ENCODE measurements at places on chromosomes 2 and 18. TPM values are rescaled to one million over a fixed set of nuclear protein-coding genes. Genes with fewer than 3 reads are reported as not detected.

GRCh38 chr2:103293067-103293741 lies 531.4 kb downstream of the TMEM182 start:
- no peak for DNase-seq

DNA sequence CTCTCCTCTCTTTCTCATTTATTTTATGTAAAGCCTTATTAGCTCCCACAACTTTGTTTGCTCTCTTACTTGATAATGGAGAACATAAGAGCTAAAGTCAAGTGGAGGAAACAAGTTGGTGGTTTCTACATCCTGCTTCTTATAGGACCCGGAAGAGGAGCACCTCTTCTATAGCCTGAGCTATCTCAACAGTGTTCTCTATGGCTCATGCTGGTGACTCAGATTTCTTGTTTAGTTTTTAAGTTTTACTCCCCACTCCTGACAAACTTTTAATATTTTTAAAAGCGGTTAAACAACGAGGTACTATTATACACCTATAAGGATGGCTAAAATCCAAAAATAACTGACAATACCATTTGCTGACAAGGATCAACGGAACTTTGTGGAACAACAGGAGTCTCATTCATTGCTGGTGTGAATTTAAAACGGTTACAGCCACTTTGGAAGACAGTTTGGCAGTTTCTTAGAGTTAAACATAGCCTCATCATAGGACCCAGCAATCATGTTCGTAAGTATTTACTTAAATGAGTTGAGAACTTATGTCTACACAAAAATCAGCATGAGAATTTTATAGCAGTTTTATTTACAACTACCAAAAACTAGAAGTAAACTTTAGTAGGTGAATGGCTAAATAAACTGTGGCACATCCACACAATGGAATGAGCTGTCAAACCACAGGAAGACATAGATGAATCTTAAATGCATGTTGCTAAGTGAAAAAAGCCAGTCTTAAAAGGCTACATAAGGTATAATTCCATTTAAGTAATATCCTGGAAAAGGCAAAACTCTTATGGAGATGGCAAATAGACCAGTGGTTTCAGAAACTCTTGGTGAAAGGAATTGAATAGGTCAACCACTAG lies 12.7 kb upstream of the CDC42EP3 start:
- no peak for DNase-seq

DNA sequence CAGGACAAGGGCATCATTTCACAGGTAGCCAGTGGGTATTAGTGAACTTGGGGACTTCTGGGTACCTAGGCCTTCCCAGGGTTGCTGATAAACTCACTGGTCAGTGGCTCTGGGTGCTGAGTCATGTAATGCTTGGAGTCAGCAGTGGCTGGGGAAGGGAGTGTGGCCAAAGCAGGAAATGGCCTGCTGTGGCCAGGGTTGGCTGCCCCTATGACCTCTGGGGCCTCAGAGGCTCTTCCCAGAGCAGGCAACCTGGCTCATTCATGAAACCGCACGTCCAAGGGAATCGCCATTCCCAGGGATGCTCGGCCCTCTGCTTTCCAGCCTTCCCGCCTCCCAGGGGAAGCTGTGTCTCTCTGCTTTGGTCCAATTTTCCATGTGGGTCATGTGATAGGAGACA lies 294.9 kb downstream of the DYSF start:
- no peak for DNase-seq

DNA sequence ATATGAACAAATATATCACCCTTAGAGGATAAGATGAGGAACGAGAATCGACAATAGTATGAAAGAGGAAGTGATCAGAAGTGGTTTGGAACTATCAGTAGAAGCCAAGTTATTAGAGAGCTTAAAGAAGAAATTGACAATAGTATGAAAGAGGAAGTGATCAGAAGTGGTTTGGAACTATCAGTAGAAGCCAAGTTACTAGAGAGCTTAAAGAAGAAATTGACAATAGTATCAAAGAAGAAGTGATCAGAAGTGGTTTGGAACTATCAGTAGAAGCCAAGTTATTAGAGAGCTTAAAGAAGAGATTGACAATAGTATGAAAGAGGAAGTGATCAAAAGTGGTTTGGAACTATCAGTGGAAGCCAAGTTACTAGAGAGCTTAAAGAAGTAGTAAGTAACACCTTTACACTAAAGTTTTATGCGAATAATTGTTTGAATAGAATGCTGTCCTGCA lies 175.5 kb downstream of the ZNF407 start:
- DNase-seq: no peak

DNA sequence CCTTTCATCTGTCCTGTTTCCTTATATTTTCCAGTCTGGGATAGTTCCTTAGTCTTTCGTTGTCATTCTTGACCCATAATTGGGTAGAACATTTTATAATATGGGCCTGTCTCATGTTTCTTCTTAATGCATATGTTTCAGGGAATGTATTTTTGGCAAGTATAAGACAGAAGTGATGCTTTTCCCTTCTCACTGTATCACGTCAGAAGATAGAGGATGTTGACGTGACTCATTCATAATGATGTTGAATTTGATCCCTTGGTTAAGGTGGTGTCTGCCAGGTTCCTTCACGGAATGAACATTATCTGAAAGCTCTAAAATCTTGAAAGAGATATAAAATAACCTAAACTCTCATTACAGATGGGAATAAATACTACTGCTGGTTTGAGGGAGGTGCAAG lies 18.8 kb downstream of the CDH7 start:
- no peak for DNase-seq

DNA sequence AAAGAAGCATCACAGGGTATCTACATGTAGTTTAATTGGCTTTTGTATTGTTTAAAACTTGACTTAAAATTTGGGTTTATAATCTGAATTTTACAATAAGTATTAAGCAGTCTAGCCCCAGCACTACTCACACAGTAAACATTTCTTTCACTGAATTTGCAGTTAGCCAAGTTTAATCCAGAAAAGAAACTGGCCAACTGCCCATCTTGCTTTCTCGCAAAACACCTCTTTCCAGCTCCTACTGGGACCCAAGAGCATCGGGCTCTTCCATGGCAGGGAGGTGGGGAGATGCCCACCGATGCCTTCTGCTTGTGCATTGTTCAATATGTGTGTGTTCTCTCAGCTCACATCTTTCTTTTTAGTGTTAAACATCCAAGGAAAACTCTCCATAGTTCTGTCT lies 212.8 kb upstream of the BOD1L2 start:
- no peak for DNase-seq

- DNase-seq: no peak
Observed at GRCh38 chr2:99648178-99648844, 158.5 kb upstream of the REV1 start.

- no peak for DNase-seq
Observed at GRCh38 chr2:3105814-3106569, 271.6 kb downstream of the EIPR1 start.

- no peak for DNase-seq
Observed at GRCh38 chr2:232211743-232212686, 166.5 kb upstream of the ALPP start.

DNA sequence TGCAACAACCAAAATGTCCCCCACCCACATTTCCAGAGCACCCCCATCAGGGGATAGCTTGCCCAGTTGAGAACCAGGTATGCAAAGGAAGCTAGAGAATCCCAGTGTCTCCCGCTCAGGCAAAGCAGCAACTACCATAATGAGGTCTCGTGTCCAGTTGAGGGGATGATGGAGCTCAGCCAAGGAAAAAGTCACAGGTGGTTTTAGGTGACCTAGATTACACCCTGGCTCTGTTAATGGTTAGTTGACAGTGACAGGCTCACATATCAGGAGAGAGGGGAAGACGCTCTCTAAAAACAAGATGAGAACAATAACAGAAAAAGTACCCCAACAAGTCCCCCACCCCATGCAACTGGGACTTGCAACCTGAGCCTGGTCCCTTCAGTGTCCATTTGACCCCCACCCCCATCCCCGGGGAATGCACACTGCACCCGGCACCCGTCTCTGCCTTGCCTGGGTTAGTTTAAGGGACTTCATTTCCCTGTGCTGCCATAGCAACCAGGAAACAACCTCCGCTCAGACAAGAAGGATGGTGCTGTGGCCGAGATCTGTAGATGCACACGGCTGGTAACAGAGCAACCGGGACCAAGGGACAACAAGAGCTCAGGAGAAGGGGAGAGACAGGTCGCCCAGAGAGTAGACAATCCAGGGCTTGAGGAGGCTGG lies at the start of gene KIAA2012:
Gene KIAA2012 (plus strand): TSS at position 519 of the 665 bp plus-strand sequence. CDS start 373 bp downstream, outside the sequence.
- no peak for DNase-seq

DNA sequence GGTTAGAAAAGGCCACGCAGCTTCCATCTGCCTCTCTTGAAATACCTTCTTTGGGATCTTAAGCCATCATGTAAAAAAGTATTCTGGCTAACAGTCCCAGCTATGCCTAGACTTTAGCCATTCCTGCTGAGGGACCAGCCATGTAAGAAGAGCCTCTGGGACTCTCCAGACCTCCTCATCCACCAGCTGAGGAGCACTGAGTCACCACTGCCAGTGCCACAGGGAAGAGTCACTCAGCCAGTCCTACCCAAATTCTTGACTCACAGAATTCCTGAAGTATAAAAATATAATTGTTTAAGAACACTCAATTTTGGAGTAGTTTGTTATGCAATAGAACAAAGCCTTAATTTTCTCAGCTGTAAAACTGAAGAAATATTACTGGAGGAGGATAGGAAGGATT lies 436.7 kb downstream of the ZEB2 start:
- DNase-seq: no peak

- DNase-seq: no peak
Observed at GRCh38 chr2:112345030-112346027, 69.9 kb downstream of the ZC3H6 start.

DNA sequence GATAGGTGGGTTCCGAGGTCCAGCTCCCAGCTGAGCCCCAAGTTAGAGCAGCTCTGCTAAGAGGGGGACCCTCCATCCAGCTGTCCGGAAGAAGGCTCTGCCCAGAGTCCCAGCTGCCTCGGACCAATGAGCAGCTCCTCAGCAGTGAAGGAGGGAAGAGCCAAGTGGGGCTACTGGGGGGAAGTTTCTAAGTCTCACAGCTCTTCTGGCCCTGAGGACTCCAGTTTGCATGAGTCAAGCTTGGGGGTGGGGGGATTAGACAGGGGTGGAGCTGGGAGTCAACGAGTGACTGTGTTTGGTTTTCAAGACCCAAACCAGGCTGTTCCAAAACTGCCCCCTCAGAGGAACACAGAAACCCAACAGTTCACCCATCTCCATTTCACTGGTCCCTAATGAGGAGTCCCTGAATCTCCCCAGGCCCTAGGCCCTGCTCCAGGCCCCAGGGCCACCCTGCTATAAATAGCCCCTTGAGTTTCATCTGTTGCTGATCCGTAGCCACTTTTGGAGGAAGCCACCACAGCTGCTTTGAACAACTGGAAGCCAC lies 100.9 kb downstream of the TNS1 start:
- no peak for DNase-seq

DNA sequence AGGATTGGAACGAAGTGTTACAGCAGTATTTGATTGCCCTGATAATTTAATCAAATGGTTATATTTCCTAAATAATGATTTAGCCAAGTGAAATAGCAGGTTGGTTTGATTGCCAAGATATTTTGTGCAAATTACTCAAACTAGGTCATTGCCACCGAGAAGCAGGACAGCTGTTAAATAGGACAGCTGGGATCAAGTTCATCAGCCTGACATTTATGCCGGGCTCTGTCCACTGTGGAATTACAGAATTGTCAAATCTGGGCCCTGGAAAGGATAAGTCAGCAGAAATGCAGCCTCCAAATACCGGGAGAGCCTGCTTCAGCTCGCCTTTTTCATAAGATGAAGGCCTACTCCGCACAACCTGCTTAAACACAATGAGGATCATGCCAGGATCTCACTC lies 73.9 kb upstream of the RPL31 start:
- DNase-seq: no peak

DNA sequence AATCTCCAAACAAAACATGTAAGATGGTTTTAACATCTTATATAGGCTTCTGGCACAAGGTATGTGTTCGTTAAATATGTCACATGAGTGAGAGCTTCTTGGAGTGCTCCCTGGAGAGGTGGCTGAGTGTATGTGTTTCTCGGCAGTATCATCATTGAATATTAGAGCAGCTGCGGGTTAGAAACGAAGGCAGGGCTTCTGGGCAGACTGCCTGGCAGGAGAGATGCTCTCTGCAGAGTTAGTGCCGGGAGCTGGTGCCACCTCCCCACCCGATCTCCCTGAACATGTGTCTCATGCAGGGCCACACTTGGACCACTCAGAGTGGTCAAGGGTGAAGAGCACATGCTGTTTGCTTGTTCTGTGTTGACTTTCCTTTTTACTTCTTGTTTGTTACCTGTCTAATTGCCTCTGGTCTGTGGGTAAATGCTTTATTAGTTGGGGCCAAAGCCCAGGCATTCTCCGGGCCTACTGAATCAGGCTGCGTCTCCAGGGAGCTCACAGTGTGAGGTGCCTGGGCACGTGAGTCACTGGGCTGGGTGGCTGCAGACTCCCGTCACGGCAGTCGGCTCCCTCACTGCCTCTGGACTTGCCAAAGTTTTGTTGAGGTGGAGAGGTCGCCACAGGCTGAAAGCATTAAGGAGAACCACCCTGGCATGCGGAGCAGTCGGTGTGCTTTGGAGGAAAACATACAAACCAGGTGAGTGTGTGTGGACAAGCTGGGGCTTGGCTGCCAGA lies 246.6 kb downstream of the FHOD3 start:
- no peak for DNase-seq

- no peak for DNase-seq
Observed at GRCh38 chr2:40450066-40450795, 1.7 kb downstream of the SLC8A1 start.

DNA sequence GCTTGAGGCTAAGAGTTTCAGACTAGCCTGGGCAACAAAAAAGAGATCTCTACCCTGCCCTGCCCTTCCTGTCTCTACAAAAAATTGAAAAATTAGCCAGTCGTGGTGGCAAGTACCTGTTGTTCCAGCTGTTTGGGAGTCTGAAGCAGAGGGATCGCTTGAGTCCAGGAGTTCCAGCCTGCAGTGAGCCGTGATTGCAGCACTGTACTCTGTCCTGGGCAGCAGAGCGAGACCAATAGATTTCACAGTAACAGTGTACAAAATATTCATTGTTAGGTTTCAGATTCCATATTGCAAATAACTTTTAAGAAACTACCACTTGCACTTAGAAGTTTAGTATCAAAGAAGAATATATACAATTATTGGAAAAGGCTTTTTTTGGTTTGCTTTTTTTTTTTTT lies 54.3 kb downstream of the B3GNT2 start:
- no peak for DNase-seq

DNA sequence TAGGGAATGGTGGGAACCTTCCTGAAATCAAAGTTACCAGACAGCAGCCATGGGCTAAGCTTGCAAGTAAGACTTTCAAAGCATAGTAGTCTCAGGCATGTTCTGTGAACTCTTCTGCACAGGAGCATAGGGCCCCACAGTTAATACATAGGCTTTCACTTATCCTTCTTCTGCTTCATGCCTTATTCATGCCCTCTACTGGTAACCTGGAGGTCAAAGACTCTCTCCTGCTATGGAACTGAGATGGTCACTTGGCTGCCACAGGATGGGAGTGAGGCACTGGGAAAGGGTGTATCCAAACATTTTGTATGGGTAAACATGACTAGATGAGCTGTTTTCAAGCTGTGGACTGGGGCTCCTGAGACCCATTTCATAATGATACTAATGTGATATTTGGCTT lies 49.1 kb upstream of the ZNF638 start:
- no peak for DNase-seq

Gene TMEM169
- 1.7 TPM for total RNA-seq

Gene OBSL1
- 8.9 TPM for total RNA-seq

Gene LYPD1
- total RNA-seq: not detected

Gene PXDN
- total RNA-seq: 0.14 TPM

Gene ATP6V1C2
- 0.41 TPM for total RNA-seq
